ENCODE measurements at places on chromosomes 7 and 10.

GRCh38 chr7:89027781-89028180 is 232.2 kb upstream of the TEX47 start:
- DNase-seq = no peak

- DNase-seq = no peak
Observed at GRCh38 chr7:117995850-117996650, 122.8 kb upstream of the CTTNBP2 start.

- no peak for DNase-seq
Observed at GRCh38 chr7:2720024-2720423, 32.0 kb downstream of the AMZ1 start.

DNA sequence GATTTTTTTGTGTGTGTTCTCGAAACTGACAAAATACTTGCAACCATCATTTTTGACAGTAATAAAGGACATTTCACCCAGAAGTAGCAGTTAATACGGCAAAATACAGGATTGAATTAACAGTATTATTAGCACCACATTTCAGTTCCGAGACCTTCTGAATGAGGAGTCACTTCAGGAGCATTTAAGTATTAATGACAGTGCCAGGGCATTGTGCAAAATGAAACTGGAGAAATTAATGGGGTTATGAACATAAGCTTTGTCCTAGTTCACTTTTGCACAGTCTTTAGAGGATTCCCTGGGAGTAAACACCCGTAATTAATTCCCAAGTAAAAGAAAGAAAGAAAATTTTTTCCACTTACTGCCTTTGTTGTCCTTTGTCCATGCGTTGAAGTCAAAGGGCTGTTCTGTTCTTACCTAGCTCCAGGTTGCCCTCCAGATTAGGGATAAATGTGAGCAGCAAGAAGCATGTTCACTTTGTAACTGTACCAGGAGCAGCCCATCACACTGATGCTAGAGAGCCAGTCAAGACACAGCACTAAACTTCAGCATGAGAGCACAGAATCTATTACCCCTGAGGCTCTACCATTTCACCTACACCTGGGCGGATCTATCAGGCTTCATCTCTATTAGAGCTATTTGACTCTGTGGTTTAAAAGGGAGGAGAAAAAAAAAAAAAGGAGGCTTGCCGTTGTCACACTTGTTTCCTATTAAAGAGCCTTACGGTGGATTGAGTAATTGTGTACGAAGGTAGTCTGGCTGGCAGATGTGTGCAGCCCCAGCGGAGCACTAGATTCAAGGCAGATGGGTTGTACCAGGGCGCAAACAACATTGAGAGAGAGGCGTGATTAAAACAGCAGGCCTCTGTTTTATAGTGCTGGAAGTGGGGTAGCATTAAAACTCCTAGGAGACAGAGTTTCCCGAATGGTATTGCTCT is 297.8 kb upstream of the SEMA3A start:
- DNase-seq = no peak

- DNase-seq = no peak
Observed at GRCh38 chr10:49204119-49204518, 15.9 kb upstream of the TMEM273 start.

- DNase-seq = no peak
Observed at GRCh38 chr10:28298951-28299350, 3.9 kb downstream of the MPP7 start.

DNA sequence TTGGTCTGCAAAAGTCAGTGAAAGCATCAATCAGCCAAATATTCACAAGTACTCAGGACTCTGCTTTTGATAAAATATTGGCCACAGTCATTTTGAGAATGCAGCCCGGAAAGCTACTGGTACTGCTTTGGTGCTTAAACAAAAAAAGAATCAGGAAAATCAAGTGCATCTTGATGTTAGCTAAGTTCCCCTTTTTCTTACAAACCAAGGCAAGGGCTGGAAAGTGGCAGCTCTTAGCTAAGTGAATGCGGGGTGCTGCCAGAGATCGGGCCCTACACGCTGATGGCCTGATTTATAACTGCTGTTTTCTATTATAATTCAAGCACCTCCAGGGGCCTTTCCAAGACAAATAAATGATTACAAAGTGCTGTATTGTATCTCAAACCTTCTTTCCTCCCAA is 136.8 kb upstream of the MGMT start:
- no peak for DNase-seq

DNA sequence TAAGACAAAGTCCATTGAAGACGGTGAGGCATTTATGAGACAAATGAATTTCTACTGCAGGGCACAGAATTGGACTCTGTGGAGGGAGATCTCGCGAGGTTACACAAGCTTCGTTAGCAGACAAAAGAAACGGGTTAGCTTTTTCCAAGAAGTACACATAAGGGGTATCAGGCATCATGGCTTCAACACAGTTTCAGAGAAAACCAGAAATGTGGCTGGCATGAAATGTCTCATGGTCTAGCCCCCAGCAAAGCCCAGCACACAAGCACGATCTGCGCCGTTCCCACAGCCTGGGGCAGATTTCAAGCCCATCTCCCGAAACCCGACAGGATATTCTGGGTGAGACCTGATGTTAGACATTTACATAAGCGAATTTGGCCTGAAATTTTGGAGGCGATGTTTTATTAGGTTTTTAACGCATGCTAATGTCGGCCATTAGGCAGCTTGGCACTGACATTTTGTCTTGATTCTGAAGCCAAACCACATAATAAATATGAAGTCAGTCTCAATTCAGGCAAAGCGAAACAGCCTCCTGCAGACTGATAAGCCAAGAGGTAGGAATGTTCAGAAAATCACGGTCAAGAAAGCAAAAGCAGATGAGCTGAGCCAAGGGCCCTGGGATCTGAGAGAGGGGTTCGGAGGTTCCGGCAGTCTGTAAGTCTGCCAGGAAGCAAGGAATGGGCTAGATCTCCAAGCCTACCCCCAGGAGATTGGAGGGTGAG is 240.5 kb downstream of the PRPF18 start:
- DNase-seq = no peak

DNA sequence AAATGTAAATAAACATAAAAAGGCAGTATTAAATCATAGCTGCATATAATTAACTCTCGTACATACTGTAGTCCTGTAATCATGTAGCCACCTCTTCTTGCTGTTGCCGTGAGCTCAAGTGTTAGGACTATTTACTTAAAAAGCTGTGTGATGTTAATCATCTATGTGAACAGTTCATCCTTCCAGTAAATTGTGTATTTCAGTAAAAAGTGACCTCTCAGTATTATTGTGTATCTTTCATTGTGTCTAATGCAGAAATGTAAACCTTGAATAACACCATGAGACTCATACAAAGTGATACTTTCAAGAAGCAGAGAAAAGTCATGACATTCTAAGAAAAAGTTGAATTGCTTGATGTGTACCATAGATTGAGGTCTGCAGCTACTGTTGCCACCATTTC is 38.0 kb downstream of the ADD3 start:
- no peak for DNase-seq

- no peak for DNase-seq
Observed at GRCh38 chr7:698515-699475, 27.7 kb upstream of the DNAAF5 start.

- DNase-seq = no peak
Observed at GRCh38 chr7:99406557-99406956, 1.8 kb downstream of the PDAP1 start.

DNA sequence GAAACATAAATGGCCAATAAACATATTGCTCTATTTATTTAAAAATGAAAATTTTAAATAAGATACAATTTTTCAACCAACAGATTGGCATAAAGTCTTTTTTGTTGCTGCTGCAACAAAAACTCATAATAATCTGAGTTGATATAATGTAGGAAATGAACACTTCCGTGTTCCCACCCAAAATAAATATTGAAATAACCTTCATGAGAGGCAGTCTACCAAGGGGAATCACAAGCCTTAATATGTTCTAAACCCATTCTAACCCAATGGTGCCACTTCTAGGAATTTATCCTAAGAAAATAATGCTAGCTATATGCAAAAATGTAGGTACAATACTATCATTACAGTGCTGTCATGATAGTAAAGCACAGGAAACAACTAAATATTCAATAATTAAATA is 39.1 kb downstream of the SLC25A13 start:
- DNase-seq = no peak

DNA sequence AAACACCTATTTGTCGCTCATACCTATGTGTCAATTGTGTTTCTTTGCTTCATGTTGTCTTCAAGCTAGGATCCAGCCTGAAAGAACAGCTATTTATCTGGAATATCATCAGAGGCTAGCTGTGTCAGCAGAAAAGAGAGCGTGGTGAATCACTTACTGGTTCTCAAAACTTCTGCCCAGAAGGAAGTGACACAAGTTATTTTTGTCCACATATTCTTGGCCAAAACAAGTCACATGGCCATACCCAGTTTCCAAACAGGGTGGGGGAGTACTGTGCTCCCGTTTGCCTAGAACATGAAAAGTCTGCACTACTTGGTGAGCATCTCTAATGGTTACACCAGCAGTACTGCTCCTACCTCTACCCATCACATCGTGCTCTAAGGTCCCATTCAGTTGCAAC is 160.9 kb upstream of the CSTF2T start:
- no peak for DNase-seq

DNA sequence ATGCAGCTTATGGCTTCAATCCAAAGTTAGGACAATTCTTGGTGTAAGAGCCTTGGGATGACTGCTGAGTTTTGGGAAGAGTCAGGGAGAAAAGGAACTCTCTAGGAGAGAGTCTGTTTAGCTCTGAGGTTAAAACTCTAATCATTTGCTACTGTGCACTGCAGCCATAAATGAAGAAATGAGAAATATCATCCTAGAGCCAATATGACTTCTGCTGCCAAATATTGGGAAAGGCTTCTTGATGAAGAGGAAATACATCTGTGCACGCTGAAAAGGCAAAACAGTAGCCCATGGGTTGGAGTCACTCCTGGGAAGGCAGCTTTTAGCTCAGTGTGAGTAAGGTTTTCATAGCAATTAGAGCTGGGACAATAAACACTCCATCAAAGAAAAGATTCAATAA is 308.8 kb downstream of the SFMBT2 start:
- no peak for DNase-seq

DNA sequence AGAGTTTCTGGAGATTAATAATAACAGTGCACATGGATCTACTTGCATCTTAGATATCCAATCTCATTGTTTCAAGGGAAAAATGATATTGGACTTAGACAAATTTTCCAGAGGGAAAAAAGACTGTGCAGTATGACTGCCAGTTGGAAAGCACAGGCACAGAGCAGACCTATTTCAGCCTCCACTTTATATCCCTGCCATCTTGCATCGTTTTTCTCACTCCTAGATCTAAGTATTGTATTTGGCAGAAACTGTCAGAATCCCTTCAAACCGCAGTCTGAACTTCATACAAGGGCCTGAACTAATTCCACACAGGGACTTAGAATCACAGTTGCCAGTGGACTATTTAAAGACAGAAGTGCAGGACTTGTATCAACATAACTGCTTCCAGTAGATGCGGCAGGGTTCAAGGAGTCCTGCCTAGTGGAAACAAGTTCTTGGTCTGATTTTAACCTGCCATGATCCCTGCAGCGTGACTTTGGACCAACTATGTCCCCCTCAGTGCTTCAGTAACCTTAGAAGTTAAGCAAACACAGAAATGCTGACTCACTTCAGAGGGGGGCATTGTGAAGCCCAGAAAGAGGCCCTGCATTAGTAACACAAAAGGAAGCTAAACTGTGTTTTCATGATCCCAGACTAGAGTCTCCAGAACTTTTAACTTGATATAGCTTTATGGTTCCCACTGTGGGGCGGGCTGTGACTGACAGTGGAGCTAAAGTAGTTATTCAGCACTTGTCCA is 95.7 kb upstream of the PALS2 start:
- no peak for DNase-seq

- no peak for DNase-seq
Observed at GRCh38 chr10:112887968-112888367, 62.1 kb upstream of the TCF7L2 start.

- no peak for DNase-seq
Observed at GRCh38 chr7:137006293-137006692, 137.8 kb downstream of the CHRM2 start.

DNA sequence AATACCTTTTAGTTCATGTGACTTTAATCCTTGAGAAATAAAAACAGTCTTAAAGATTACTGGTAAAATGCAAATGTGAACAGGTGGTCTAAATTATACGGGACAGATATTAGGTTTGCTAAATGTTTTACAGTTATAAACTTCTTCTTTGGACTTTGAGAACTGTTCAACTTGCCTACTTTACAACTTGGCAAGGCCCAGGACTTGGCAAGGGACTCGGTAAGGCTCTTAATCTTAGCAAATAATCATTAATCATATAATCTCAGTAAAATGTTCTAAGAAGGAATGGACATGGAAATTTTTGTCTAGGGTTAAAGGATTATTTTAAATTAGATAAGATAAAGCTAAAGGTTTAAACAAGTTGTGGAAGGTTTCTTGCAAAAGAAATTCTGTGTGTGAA is 4.8 kb upstream of the UBE2D4 start:
- DNase-seq = no peak

DNA sequence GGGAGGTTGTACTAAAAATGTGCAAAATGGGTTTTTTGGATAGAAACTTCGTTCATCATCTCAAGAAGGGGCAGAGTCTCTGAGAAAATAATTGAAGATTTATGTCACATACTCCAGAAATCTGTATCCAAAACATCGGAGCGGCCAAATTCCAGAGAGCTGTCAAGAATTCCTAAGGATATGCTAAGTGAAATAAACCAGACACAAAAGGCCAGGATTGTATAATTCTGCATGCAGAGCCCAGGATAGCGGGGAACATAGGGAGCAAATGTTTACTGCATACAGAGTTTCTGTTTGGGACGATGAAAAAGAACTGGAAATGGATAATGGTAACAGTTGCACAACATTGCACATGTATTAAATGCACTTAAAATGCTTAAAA is 224.2 kb upstream of the AUTS2 start:
- no peak for DNase-seq

DNA sequence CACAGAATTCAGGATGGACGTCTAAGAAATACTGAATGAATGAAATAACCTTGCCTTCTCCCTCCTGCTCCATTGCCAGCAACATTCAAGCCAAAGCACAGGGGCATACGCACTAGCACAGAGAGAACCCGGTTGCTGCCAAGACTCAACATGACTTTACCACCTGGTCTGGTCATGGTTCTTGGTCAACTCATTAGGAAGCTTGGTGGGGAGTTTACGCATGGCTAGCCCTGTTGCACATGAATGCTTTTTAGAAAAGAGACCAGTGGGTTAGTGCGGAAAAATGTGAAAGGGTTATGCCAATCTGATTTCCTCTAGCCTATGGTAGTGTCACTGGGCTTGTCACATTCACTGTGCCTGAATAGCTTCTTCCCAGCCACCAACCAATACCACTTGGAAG is 187.6 kb upstream of the NEBL start:
- no peak for DNase-seq
